CD14-positive monocyte (primary cell): ENCODE measurements at places on chromosomes 5 and 9. TPM values are rescaled to one million over a fixed set of nuclear protein-coding genes. Genes with fewer than 3 reads are reported as not detected.

ACSL6 gene
- polyA plus RNA-seq = 0.45 TPM

COL5A1 gene
- not detected for polyA plus RNA-seq

WNT8A gene
- polyA plus RNA-seq = not detected

CCDC192 gene
- polyA plus RNA-seq = not detected

DNA sequence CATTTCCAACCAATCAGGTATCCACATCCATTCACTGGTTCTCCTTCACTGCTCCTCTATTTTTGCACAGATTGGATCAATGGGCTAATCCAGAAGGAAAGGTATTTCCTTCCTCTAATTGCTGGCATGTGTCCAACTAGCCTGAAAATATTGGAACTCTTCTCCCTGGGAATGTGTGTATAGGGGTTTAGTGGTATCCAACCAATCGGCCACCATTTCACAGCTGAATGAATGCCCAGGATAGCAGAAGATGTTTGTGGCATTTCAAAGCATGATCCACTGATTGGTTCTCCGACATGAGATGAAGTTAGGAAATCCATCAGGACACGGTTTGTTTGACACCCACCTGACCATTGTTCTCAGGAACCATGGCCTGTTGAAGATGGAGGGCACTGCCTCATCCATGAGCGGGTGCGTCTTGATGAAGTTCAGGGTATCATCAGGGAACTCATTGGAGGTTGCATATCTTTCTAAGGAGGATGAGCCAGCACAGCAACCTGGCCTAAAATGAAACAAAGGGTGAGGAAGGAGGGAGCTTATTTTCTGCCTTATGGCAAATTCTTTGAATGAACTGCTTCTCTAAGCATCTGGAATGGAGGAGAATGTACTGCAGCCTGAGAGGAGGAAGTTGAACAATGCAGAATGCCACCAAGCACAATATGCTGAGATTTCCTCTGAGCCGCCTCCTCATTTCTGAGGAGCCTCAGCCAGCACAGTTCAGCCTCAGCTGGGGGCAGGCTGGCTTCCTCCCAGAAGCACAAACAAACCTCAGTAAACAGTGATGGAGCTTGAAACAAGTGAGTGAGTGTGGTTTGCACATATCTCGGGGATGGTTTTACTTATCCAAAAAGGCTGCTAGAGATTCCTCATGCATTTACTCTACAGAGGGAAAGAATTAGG, 94.6 kb downstream of the SEMA6A start:
- DNase-seq = no peak

DNA sequence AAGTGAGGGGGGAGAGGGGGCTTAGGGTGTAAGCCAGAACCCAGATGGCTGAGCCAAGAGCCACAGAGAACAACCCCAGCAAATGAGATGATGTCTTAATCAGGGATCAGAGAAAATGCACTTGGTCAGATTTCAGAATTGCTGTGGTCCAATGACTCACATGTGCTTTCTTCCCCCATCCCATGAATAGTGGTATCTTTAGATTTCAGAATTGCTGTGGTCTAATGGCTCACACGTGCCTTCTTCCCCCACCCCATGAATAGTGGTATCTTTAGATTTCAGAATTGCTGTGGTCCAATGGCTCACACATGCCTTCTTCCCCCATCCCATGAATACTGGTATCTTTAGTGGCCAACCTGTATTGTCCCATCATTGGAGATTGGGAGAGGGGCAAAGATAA, 59.9 kb downstream of the IRX2 start:
- DNase-seq = no peak

DNA sequence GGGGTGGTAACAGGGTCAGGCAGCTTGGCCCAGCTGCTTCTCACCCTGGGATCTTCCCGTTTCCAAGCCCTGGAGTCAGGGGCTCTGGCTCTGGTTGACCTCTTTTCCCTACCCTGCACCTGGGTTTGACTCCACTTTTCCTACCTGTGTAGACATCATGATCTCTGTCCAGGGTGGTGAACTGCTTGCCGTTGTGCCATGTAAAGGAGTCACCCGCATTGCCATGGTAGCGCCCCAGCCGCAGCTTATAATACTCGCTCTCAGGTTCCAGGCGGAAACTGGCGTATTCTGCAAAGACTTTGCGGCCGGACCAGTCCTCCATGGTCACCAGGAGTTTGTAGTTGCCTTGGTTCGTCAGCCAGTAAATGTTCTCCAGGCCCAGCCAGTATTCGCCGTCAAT, 30.9 kb downstream of the ANGPTL2 start:
- DNase-seq = no peak

- DNase-seq = no peak
Observed at GRCh38 chr5:175477440-175477839, 920 bp upstream of the SFXN1 start.

DNA sequence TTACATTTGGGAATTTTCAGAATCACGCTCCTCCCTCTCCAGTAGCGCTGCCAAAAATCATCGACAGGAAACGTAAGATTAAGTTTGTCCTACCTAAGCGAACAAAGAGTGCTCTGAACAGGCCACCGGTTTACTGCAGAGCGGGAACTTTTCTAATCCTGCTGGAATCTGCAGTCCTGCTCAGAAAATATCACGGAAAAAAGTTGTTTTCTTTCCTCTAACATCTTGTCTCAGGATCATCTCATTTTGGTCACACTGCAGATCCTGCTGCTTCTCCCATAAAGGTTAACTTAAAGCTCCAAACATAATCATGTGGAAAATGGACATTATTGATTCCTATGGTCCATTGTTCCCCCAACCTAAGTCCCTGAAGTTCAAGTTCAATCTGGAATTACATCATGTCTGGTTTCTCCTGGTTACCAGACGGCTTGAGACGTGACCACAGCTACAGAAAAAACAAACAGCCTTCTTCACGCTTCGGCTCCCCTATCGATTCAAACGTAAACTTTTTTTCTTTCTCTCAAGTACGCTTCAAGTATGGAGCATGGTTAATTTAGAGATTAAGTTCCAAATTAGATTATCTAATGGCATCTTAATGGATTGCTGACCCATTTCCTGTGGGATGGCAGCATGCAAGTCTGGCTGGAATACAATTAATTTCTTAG, 217.6 kb downstream of the NFIB start:
- no peak for DNase-seq

DNA sequence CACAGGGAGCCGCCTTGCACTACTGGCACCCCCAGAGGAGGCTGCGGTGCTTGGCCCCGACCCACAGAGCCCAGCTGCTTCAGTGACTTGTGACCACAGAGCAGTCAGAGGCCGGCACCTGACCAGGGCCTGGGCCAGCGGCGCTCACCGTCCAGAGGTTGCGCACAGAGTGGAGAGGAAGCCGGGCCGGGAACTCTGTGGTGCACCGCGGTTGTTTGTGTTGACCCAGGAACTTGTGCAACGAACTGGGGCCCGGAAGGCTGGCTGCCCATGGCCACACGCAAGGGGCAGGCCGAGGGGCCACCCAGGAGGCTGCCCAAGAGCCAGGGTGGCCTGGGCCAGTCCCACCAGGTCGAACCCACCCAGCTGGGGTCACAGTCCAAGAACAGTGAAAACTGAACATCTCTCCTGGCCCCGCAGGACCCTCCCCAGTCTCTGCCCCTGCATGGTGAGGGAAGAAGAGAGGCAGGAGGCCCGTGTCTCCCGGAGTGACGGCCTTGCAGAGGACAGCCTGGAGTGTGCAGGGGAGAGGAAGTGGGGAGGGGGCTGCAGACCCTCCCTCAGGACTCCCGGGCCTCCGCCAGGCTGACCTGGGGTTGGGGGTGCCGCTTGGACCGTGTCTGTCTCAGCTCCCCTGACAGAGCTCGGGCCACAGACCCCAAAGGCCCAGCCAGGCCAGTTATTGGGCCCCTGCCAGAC, 42.8 kb upstream of the EGFL7 start:
- peak; percentile 96 for DNase-seq

DNA sequence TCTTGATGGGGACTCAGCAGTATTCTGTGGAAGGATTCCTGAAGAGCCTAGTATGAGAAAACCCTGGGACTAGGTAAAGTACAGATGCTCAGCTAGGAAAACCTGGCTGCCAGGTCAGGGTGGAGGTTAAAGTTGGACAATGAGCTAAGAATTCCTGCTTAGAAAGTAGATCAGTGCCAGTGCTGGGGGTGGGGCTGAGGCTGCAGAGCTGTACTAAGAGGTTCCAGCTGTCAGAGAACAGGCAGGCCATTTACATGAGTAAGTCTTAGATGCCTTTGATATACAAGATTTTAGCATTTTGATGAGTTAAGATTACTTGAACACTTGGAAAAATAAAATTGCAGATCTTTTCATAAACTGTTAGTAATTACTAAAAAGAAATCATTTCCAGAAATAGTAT, 332.3 kb upstream of the NUDT12 start:
- DNase-seq = no peak

DNA sequence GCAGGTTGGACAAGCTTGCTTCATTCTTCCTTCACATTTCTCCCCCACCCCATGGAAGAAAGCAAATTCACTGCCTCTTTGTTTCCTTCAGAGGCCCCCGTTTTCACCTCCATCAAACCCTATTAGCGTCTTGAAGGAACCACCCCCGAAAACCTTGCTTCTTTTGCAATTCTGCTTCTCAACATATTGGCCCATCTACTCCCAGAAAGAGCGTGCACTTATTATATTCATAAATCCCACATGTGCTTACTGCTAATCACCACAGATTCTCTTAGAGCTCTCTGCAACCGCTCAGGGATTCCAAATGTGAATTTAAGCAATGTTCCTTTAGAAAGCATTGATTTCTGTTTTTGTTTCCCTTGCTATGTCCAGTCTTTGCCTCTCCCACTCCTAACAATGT, 1.1 kb downstream of the F2RL2 start:
- DNase-seq = no peak

DNA sequence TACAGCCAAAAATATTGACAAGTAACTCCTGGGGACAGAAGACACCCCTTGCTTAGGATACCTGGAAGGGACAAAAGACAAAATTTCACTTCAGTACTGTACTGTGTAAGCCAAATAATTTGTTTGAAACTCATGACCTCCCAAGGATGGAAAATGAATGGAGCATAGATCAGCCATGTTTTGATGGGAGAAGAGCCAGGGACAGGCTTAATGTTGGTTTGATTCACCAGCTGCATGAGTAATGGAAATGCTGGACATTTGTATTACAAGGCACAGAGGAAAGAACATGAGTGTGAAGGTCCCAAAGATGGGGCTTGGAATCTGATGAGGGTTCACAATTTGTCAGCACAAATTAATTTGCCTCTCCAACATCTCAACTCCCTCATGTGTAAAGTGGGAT, 122.8 kb downstream of the ENC1 start:
- DNase-seq = no peak

- DNase-seq = peak; percentile 8
Observed at GRCh38 chr5:16690243-16690852, 73.6 kb upstream of the RETREG1 start.

- DNase-seq = no peak
Observed at GRCh38 chr5:33282696-33283095, 158.1 kb upstream of the TARS1 start.
